Stimulated activated CD8-positive, alpha-beta memory T cell treated with anti-CD3 and anti-CD28 coated beads, Interleukin-4, amount 100 ng/mL, for 4 hours (primary cell): ENCODE measurements at places on chromosomes 13 and 19.

- no peak for DNase-seq
Observed at GRCh38 chr19:2282062-2282861, at the start of gene PEAK3. Gene PEAK3 (minus strand): TSS chr19:2282175. CDS start chr19:2280931, 1,244 bp downstream.

GRCh38 chr19:9362905-9363304 lies at the start of gene ZNF177:
Gene ZNF177 (plus strand): TSS chr19:9363013. CDS start chr19:9378312, 15,299 bp downstream.
- no peak for DNase-seq

DNA sequence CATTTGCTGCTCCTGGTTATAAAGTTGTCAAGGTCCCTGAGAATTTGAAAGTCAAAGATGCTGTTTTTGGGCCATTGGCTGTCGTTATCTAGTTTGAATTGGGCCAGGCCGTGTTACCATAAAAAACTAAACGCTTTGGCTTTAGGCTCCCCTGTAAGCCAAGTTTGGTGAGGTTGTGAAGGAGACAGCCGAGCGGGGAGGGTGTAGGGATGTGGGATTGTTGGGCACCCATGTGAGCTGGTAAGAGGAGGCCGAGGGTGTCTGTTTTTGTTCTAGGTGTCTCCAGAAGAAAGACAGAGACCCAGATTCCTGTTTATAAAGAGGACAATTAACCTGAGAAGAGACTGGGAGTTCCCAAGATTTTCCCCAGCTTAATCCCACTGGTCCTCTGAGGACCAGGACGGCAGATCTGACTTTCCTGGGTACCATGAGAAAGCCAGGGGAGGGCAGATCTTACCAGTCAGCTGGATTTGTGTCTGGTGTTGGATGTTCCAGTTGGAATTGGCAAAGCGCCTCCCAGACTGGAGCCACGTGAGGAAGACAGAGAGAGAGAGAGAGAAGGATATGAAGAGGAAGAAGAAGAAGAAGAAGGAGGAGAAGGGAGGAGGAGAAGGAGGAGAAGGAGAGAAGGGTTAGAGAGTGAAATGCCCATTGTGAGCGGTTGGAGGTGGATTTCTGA lies 25.1 kb downstream of the TMEM255B start:
- DNase-seq, result no peak

- DNase-seq, result no peak
Observed at GRCh38 chr13:67440236-67440975, 210.3 kb upstream of the PCDH9 start.
